ENCODE measurements at places on chromosomes 16 and 17. TPM values are rescaled to one million over a fixed set of nuclear protein-coding genes. Genes with fewer than 3 reads are reported as not detected.

Gene CRISPLD2
- 0.48 TPM for total RNA-seq

Gene ST6GALNAC1
- not detected for total RNA-seq

Gene TMEM100
- 1.0 TPM for total RNA-seq

Gene HS3ST6
- total RNA-seq, result not detected

Gene MEIOC
- not detected for total RNA-seq

Gene NAA60
- total RNA-seq, result 21.7 TPM

Gene OR1A1
- total RNA-seq, result not detected

Gene ANKRD40CL
- total RNA-seq, result not detected

Gene ARHGDIG
- not detected for total RNA-seq

Gene GPRC5B
- total RNA-seq, result 7.8 TPM

Gene FN3K
- 2.1 TPM for total RNA-seq

Gene FOXC2
- total RNA-seq, result 3.0 TPM

Gene HOXB7
- total RNA-seq, result 18.8 TPM

Gene KRTAP4-3
- not detected for total RNA-seq

Gene GLP2R
- total RNA-seq, result not detected

Gene BTBD17
- total RNA-seq, result not detected

Gene ITGAD
- not detected for total RNA-seq

Gene CA4
- not detected for total RNA-seq

Gene KRTAP9-9
- not detected for total RNA-seq

Gene DNAH9
- 0.13 TPM for total RNA-seq

Gene GNGT2
- total RNA-seq, result 2.8 TPM

Gene SLFN14
- not detected for total RNA-seq

DNA sequence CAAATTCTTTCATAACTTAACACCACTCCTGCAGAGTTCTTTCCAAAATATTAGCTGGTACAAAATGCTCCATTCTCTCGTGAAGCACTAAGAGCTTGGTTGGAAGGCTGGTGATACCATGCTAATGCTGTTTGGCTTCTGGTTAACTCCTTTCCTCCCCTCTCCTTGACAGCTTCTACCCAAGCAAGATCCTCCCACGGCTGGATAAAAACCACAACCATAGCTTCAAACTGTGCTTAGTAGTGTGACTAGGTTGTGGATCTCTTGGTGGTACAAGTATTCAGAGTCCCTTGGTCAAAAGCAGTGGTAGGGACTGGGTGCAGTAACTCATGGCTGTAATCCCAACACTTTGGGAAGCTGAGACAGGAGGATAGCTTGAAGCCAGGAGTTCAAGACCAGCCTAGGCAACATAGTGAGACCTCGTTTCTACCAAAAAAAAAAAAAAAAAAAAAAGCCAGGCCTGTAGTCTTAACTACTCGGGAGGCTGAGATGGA lies 2.3 kb downstream of the PHAF1 start:
- no peak for DNase-seq

DNA sequence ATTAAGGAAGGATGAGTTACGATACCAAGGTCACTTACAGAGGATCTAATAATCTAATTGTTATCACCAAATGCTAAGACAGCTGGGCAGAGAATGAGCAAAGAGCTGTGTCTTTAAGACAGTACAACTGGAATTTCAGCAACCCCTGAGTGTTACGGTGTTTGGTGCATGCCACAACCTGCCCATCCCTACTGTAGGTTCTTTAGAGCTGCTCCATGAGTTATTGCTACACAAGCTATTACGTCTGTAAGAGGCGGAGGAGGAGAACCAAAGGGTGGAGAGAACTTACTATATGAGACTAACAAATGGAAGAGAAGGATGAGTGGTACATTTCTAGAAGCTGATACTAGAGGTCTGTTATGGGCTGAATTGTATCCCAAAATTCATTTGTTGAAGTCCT lies 14.2 kb upstream of the C17orf78 start:
- DNase-seq, result no peak

GRCh38 chr16:66605177-66605978 lies 874 bp downstream of the CMTM3 start:
- peak; percentile 53 for DNase-seq

- DNase-seq, result peak; percentile 39
Observed at GRCh38 chr16:48126801-48127644, 28.8 kb downstream of the ABCC12 start.

DNA sequence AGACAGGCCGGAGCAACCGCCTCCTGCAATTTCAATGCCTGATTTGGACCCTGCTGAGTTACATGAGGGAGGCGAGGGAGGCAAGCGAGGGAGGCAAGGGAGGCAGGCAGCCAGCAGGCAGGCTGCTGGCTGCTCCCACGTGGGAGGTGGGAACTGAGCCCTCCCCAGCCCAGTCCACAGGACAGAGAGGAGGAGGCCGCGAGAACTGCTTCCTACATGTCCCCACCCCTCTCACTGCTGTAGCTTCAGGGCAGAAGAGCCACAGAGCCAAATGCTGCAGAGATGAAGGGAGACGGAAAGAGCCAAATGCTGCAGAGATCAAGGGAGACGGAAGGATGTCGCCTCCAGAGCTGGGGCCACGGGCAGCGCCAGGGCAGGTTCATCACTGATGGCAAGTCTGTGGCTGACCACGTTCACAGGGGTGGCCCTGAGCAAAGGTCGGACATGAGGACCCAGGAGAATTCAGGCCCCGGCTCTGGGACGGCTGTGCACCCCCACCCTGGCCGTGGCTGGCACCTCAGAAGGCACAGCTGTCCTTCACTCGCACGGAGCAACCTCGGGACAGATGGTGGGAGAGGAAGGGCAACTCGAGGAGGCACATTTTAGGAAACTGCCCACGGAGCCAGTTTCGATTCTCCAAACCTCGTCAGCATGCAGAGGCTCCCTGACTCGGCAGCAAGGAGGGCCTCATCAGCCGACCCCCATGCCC lies 21.5 kb downstream of the RPH3AL start:
- DNase-seq, result peak; percentile 20

DNA sequence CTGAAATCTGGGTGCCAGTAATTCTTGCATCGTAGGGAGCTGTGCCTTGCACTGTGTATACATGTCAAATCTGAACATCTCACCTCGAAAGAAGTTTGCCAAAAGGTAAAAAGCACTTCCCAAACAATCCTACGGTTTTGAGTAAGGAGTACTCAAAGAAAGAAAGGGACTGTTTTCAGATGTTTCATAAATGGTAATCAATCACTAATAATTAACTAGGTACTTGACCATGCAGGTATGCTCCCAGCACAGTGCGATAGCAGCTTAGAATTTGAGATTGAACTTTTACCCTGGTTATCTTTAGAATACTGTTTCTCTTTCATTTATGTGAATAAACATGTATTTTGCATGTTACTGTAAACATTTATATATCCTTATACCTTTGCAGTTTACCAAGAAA lies 39.0 kb downstream of the PRKCA start:
- DNase-seq, result no peak

DNA sequence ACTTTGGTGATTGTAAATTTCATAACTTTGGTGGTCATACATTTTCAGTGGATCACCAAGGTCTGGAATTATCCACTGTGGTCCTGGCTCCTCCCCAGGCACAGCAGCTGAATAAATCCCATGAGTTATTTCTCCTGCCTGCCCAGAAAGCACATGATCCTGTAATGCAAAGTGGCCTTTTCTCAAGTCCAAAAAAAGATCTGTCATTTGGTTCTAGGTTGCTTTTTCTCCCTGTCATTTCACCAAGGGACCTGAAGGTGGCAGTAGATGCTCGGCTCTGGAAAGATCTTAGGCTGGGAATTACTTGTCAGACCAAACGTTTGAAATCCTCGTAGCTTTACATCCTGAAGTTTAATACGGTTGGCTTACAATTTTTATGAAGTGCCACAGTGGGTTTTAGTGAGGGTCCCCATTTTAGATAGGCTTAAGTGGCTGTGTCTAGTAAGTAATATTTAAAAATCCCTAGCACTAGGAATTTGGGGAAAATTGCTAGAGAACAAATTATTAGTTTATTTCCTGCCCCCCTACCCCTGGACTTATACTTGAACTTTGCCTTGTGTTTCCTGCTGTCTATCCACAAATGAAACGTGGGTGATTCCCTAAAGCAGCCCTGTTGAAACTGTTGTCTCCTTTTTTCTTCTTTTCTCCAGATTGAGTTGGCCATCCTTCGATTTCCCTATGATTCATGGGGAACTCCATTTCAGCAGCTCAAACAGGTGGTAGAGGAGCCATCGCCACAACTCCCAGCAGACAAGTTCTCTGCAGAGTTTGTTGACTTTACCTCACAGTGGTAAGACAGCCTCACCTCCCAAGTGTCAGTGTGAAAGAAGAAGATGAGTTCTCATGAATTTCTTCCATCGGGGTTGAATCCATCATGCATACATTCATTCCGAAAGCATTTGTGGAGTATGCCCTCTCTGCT lies 111.7 kb downstream of the MAP2K6 start:
- peak; percentile 75 for DNase-seq

DNA sequence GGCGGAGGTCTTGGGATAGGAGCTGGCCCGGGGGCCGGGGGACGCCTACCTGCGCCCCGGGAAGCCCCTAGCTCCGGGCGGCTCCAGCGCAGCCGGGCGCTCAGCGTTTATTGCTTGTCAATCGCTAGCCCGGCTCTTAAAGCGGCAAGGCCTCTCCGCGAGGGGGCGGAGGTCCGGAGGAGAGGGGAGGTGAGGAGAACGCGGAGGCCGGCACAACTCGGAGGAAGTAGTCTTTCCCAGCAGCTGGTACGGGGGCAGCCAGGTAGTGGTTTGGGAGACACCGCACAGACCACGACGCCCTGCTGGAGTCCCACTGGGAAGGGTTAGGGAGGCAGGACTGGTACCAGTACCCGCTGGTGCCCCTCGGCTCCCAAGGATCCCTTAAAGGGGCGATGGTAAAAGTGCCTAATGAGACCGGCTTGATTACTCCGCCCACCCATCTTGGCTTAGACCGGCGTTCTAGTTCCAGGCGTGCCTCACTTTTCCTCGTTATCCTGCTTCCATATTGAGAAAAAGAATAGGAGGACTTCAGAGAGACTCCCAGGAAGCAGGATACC lies at the start of gene MPP2:
MPP2 (minus strand) TSS at position 112 of the 557 bp plus-strand sequence. CDS start 3,076 bp downstream, outside the sequence.
- peak; percentile 78 for DNase-seq

DNA sequence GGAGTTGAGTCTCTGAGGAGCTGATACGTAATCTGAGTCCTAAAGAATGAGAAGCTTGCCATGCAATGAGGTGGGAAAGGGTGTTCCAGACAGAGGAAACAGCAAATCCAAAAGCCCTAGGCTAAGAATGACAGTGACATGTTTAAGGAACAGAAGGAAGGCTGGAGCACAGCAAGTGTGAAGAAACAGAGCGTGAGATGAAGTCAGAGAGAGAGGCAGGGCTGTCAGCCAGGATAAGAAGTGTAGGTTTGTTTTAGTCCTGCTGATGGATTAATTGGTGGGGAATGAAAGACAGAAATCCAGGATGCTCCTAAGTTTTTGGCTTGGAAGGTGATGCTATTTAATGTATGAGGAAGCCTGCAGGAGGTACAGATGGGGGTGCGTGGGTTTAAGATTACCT lies 14.5 kb downstream of the MMP28 start:
- DNase-seq, result no peak

DNA sequence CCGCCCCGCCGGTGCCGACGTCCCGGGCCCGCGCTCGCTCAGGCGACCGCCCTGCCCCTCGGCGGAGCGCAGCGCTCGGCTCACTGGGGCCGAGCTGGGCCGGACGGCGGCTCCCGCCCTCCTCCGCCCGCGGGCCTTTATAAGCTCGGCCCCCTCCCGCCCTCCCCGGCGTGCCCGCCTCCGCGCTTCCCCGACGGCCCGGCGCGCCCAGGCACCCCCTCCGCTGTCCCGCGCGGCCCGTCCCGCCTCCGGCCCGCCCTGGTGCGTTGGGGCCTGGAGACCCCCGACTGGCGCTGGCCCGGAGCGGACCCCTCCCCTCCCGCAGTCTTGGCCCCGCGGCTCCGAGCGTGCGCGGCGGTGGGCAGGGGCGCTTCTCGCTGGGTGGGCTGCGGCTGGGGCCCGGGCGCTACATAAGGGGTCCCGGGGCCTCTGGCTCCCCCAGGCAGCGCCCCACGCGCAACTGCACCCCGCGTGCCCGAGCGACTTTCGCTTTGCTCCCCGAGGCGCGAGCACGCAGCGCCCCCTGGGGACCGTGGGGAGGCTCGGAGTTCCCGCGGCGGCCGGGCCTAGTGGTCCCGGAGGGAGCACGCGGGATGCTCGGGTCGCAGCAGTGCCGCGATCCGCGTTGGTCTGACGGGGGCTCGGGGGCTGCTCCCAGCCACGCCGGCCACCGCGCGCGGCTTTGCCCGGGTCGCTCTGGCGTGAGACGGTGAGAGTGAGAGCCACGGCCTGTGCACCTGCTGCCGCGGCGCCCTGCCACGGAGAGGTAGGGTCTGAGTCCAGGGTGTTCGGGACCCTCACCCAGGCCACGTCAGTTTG lies at the start of gene PIEZO1:
PIEZO1 (minus strand) TSS at position 115 of the 819 bp plus-strand sequence. CDS start 256 bp downstream, outside the sequence.
- no peak for DNase-seq

- no peak for DNase-seq
Observed at GRCh38 chr16:76222087-76222486, 55.1 kb upstream of the CNTNAP4 start.

GRCh38 chr16:86471896-86472295 lies 38.4 kb upstream of the FOXF1 start:
- no peak for DNase-seq

- DNase-seq, result no peak
Observed at GRCh38 chr16:5005916-5006315, 27.8 kb downstream of the NAGPA start.

- no peak for DNase-seq
Observed at GRCh38 chr16:19203374-19203966, 35.4 kb downstream of the SYT17 start.

- DNase-seq, result peak; percentile 79
Observed at GRCh38 chr17:18184143-18185031, 759 bp downstream of the ALKBH5 start.

DNA sequence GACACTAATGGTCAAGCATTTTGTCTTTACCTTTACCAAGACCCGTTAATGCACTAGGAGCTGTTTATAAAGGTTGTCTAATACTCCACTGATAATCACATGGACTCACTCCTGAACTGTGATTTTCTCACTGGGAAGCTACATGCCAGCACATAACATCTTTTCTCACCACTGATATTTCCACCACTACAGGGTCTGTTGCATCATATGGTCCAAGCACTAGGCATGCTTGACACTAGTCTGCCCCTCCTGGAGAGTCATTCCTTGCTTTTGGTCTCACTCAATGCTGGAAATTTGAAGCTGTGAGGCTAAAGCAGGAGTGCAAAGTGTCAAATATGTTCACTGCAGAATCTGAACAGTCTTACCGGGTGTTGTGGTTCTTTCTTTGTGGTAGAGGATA lies 1576.8 kb downstream of the CDH8 start:
- DNase-seq, result no peak

GRCh38 chr17:151886-152859 lies 14.8 kb downstream of the SCGB1C2 start:
- DNase-seq, result no peak

GRCh38 chr17:1960545-1960912 lies 64.6 kb downstream of the RTN4RL1 start:
- DNase-seq, result no peak

GRCh38 chr17:21263376-21263775 lies 10.2 kb upstream of the NATD1 start:
- no peak for DNase-seq
